ENCODE measurements at places on chromosomes 2 and 18.

DNA sequence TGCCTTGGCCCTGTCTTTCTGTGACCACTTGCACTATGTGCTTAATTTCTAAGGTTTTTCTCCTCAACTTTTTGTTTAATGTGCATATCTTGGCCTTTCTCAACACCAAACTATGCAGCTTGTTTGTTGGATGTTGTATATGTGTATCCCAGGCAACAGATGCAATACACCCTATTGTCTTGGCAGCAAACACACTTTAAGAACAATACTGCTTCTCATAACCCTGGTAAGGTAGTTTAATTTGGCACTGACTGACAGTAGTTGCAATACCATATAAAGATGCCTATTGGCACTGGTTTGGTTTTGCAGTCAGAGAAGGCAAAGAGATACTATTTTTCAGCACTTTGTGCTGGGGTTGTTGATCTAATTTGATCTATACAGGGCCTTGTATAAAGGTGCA, 360.7 kb upstream of the CWC22 start:
- no peak for DNase-seq

DNA sequence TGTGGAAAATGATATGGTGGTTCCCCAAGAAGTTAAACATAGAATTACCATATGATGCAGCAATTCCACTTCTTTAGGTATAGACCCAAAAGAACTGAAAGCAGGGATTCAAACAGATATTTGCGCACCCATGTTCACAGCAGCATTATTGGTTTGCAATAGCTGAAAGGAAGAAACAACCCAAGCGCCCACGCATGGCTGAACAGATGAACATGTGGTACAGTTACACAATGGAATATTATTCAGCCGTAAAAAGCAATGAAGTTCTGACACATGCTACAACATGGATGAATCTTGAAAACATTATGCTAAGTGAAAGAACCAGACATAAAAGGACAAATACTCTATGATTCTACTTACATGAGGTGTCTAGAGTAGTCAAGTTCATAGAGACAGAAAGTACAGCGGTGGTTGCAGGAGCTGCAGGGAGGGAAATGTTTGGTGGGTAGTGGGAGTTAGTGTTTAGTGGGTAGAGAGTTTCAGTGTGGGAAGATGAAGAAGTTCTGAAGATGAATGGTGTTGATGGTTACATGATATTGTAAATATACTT, 26.7 kb upstream of the ASPRV1 start:
- no peak for DNase-seq

DNA sequence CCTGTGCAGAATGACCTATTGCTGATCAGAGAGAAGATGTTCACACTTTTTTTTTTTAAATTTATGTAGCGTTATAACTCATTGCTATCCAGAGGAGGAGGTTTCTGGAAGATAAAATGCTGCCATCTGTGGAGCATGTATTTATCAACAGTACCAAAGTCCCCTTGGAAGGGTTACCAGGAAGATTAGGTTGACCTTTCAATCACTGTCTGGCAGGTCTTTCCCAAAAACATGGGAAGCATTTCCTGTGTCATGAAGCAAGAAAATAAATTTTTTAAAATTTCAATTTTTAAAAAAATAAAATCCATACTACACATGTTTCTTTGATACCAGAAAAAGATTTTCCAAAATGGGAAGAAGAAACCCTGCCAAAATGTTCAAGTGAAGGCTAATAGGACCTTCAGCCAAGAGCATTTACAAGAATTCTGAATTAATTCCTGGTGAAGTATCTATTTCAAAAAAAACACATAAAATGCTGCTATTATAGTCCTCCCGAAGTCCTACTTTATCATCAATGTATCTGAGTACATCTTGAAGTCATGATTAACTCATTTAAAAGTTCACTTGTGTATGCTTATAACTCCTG, 143.9 kb upstream of the RND3 start:
- no peak for DNase-seq

DNA sequence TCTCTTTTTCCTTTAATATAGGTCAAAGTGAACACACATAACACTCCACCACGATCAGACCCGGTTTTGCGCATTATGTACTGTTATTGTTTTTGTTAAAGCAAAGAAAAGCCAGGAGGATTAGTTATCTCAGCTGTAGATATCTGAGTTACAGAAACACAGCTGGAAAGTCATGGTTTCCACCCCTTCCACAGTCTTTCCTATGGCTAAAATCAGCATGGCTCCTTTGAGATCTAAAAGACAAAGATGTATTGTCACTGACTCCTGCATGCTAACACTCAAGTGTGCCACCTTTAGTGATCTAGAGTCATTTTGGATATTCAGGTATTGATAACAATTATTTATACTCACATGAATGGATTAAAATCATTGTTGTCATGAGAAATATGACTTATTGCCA, 260.0 kb downstream of the FIGN start:
- no peak for DNase-seq

DNA sequence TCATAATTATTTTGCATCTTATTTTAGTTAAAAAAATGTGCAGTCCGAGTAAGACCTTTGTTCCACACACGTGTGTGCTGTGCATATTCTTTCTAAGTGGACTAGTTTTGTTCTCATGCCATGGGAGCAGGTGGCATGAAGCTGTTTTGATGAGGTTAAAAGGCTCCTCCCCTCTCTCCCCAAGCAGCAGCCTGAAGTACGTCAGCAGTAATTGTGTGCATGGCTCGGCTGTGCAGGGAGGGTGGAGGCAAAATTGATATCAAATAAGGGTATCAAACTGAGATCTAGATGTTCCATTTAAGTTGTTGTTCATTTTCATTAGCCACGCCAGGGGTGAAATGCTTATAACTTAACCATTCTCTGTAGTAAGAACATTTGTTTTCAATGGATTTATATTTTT, at the start of gene NYAP2:
NYAP2 (plus strand) TSS at position 207 of the 400 bp plus-strand sequence. CDS start 9,171 bp downstream, outside the sequence.
- peak; percentile 31 for DNase-seq

DNA sequence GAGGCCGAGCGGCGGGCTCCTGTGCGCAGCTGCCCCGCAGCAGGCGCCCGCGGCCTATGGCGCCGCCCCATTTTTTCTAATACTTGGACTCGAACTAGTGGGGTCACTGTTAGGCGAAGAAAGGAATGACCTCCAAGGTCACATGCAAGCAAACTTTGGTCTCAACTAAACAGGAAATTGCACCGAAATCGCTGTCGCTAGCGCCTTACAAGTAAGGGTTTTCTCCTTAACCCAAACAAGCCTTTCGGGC, 339 bp downstream of the ACAA2 start:
- peak; percentile 37 for DNase-seq

GRCh38 chr2:234245945-234246344, 195.4 kb downstream of the SPP2 start:
- no peak for DNase-seq
